Hypothalamus (tissue), 51 donors: ENCODE measurements at places on chromosomes 2 and 18.

- no peak for DNase-seq
These were observed 66.9 kb downstream of the TRAPPC12 start for GRCh38 chr2:3446381-3446780.

DNA sequence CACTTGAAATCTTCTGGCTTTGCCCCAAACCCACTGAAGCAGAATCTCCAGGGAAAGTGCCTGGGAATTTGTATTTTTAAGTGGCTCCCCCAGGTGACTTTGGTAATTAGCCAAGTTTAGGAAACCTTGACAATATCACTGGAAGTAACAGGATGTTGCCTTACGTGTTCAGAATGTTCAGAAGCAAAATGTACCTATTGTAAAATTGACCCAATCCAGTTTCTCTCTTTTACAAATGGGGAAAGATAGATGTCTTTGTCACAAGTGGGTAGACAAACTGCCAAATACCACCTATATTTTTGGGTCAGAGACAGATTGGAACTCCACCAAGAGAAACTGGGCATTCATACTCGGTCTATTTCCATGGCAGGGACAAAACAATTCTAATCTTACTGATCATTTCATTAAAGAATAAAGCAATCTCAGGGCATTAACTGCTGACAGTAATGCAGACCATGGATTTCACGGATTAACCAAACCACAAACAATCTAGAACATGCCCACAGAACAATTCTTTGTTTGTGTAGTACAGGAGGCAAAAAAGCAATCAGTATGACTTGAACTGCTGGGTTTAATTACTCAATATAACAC lies 255.8 kb downstream of the ERBB4 start:
- no peak for DNase-seq

DNA sequence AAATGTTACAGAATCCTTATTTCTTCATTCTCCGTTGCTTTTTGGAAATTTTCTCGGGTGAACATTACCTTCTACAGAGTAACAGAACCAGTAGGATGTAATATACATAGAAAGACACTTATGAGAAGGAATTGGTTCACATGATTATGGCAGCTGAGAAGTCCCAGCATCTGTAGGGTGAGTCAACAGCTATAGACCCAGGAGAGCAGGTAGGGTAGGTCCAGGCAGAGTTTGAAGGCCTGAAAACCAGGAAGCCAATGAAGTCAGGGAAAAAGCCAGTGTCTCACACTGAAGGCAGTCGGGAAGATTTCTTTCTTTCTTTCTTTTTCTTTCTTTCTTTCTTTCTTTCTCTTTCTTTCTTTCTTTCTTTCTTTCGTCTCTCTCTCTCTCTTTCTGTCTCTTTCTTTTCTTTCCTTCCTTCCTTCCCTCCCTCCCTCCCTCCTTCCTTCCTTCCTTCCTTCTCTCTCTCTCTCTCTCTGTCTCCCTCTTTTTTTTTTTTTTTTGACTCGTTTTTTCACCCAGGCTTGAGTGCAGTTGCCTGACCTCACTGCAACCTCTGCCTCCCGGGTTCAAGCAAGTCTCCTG lies 15.1 kb upstream of the YES1 start:
- DNase-seq = no peak

- DNase-seq = no peak
These were observed 133.5 kb upstream of the IL1R2 start for GRCh38 chr2:101858246-101858645.

- no peak for DNase-seq
These were observed 23.1 kb downstream of the PRPF40A start for GRCh38 chr2:152694161-152694661.

- DNase-seq = no peak
These were observed 164.1 kb downstream of the GLI2 start for GRCh38 chr2:120899771-120900170.
